ENCODE measurements at places on chromosomes 12 and 14. TPM values are rescaled to one million over a fixed set of nuclear protein-coding genes. Genes with fewer than 3 reads are reported as not detected.

Gene HOXC5
- not detected for total RNA-seq

Gene RTL1
- total RNA-seq, result under 0.01 TPM

Gene ERC1
- 92.5 TPM for total RNA-seq

Gene MYH6
- total RNA-seq, result 0.09 TPM

Gene FOXG1
- 0.09 TPM for total RNA-seq

Gene SMCO2
- not detected for total RNA-seq

Gene PNP
- 9.8 TPM for total RNA-seq

Gene GPD1
- total RNA-seq, result 1.7 TPM

Gene POLE2
- 18.8 TPM for total RNA-seq

DNA sequence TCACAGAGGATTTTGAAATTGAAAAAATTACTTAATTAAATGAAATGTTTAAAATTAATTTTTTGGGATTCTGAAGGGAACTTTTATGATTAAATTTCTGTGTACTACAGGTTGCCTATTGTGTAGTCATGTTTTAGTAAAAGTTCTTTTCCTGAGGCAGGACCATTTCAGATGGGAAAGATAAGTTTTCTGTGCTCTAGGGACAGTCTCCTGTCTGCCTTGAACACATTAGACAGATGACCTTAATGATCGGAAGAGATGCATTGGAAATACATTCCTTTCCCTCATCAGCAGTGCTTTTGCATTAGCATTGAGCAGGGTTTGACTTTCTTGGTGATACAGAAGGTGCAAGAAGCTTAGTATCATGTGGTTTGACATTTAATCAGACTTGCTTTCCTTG lies 28.1 kb downstream of the CRADD start:
- no peak for DNase-seq

GRCh38 chr12:118038137-118038536 lies 21.6 kb downstream of the RFC5 start:
- DNase-seq, result no peak

DNA sequence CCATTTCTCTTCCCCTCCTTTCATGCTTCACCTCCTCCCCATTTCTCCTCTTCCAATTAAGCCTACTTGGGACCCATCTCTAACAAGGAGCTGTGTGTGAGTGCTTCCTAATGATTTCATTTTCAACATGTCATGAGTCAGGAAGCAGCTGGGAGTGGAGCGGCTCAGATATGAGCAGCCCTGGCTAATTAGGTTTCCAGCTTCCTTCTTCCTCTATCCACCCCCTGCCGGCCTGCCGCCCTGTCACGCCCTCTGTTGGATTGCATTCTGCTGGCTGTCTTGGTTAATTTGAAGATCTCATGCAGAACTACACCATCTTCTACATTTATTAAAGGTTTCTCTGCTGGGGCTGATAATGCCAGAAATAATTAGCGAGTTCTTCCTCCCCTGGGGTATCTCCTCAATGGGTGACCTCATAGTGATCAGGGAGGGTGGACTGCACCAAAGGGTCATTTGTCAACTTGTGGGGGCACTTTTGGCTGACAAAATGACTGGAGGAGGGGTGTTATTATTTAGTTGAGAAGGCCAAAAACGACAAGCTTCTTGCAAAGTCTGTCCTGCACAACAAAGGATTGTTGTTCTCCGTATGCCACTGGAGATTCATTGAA lies 300.9 kb upstream of the SRRM4 start:
- no peak for DNase-seq

DNA sequence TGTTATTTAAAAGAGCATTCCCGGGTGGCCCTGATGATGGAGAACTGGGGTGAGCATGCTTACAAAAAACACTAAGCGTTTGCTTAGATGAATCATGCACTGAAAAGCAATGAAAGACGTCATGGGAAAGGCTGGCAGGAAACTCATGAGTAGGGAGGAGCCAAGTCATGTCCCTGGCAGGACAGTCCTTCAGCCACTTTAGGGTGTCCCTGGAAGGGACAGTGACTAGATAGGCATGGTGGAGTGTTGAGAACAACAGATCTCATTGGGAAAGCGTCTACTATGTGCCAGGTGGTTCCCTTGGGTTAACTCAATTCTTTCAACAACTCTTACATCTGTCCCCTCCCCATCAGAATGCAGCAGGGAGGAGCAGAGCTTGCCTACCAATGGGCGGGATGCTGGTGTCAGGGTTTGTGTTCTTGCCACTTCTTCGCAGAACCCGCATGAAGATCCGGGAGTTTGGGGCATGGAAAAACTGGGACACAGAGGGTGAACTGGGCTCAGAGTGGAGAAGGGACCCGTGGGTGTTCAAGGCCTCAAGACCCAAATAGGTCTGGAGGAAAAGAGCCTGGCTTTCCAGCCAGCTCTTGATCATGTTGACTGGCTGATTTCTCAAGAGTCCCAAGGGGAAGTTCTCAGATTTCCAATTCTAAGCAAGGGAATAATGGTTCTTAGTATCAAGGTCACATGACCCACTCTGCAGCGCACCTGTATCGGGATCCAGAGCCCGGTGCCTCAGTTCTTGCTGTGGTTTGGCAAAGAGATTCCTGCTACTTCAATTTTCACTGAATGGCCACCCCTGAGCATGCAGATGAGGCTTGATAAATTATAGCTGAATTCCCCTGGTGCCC lies 653.9 kb upstream of the TBX3 start:
- no peak for DNase-seq

GRCh38 chr14:76771437-76771980 lies 10.2 kb downstream of the VASH1 start:
- no peak for DNase-seq

DNA sequence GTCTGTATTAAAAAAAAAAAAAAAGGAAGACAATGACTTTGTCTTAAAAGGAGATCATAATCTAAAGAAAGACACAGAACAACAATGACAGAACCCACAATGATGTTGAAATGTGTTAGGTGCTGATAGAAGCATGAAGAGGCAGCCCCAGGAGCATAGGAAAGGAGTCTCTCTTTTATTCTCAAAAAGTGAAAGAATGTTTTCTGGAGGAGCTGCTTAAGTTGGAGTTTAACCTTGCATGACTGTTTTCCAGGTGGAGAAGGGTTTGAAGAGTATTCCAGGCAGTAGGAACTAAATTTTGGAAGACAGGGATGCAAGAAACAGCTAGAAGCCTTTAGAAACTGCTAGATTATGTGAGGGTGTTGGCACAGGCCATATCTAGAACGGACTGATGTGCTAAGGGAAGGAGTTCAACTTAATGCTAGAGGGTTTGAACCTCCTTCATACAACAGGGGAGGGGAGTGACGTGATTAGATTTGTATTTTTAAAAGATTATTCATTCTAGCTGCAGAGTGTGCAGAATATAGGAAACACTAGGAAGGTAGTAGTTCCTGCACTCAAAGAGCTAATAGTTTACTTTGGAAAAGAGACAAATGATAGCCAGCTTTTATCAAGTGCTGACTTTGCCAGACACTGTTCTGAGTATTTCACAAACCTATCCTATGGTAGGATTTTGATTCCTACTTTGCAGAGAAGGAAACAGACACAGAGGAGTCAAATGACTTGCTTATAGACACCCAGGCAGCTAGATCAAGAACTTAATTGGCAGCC lies 4.6 kb upstream of the RPL6 start:
- no peak for DNase-seq

GRCh38 chr14:58833634-58834378 lies 196.0 kb downstream of the DACT1 start:
- DNase-seq, result no peak

- peak; percentile 73 for DNase-seq
Observed at GRCh38 chr14:90522571-90523191, 125.9 kb downstream of the CALM1 start.

DNA sequence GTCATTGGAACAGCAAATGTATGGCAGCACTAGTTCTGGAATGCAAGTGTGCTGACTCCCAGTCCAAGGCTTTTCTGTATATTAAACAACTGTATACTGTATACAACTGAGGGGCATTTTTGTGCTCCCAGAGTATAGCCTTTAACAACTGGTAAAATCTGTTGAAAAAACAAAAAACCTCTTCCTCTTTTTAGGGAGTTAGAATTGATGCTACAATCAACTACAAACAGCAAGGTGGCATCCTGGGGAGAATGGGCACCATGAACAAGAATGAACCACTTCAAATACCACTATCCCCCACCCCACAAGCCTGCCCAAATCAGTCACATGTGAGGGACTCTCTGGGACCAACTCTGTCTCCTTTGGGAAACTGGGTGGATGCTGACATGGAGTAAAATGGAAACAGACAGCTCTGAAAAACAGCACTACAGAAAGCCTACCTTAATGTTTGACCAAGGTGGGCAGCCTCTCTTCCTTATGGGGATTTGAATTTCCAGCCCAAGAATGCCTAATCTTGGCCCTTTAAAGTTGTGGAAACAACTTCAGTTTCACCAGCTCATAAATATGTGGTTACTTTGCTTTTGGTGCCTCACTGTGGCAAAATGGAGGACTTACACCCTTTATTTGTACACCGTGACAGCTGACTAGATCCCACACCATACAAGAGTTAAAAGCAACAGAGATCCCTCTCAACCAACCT lies 7.5 kb downstream of the VTI1B start:
- peak; percentile 63 for DNase-seq

DNA sequence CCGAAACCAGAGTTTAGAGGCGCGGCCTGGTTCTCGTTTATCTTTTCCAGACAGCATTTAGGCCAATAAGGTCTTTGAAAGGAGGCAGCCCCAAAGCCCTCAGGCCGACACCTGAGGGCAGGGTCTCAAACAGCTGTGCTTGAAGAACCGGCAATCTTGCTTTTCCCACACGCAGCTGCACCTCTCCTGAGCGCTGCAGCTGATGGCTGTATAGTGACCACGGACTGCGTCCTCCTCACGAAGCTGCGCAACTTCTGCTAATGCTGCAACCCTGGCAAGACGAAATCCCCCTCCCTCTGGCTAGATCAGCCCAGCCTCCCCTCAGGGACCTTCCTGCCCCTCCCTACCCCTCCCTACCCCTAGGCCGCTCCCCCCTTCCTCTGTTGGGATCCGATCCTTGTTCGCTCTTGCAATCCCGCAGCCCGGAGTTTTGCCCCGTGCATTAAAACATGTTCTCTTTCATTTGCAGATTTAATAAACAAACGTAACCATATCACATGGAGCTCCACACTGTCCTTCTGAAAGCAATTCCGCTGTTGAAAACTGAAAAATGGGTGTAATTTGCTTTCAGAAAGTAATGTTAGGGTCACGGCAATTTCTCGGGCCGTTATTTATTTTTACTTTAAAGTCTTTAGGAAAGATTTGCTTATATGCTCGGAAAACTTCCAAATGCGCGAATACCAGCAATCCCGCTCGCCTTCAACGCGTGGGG lies 4.8 kb upstream of the PAX9 start:
- no peak for DNase-seq

DNA sequence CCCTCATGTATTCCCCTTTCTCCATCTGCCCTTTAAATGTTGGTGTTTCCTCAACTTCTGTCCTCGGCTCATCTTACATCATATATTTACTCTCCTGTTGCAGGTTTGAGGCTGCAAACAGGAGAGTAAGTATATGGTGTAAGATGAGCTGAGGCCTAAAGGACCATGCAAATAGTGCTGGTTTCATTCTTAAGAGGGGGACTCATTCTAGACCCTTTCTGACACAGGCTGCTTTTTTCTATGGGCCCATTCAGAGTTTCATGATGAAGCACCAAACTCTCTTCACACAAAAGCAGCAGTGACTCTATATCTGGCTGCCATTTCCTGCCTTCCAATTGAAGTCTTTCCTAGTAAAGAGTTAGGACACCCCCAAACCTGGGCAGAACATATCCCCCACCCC lies 218.5 kb downstream of the PHLDA1 start:
- no peak for DNase-seq

DNA sequence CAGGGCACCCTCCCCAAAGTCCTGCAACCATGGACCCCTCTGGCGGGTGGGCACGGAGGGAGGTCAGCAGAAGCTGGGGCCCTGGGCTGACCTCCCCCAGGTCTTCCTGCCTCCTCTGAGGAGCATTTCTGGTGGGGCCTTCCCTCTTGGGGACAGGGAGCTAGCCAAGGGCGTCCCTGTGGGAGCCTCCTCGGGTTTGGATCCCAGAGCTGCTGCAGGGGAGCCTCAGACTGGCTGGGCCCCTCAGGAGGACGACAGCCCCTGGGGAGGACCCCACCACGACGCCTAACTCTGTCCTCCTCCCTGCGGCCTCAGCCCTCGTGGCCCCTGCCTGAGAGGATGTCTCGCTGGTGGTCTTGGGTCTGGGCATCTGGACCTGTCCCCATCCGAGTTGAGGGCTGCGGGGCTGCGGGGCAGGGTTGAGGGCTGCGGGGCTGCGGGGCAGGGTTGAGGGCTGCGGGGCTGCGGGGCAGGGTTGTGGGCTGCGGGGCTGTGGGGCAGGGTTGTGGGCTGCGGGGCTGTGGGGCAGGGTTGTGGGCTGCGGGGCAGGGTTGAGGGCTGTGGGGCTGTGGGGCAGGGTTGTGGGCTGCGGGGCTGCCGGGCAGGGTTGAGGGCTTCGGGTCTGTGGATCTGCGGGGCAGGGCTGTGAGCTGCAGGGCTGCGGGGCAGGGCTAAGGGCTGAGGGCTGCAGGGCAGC lies 37.4 kb downstream of the FBRSL1 start:
- DNase-seq, result no peak

- DNase-seq, result no peak
Observed at GRCh38 chr12:90574676-90575075, 380.3 kb downstream of the CCER1 start.

GRCh38 chr12:103386451-103386850 lies 109.3 kb downstream of the C12orf42 start:
- no peak for DNase-seq
